K562 (cell line): ENCODE measurements at places on chromosomes 12 and 14.

DNA sequence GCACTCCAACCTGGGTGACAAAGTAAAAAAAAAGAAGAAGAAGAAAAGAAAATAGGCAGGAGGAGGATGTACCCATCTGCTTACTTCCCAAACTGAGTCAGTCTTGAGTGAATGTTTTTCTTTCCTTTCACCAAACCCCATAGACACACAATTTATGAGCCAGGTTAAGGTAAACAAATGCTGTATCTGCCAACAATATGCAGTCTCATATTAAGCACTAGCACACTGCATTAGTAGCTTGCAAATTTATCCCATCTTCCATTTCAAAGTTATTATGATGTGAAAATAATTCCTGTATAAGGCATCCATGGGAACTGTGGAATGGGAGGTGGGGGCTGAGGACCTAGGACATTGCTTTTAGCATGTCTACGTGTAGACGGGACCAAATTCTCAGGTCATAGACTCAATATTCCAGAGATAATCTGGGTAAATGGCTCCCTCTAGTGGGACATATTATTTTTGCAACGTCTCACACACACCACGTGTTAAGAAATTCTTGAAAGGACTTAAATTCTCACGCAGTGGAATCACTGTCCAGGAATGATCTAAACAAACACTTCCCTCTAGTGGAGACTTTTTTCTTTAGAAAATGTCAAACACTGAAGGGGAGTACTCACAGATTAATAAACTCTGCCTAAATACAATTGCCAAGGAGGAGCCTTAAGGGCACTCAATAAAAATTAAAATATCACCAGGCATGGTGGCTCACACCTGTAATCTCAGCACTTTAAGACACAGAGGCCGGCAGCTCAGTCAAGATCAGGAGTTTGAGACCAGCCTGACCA is 17.1 kb upstream of the OR10P1 start:
- peak; percentile 66 for DNase-seq

GRCh38 chr12:26750531-26751175 is 82.3 kb downstream of the ITPR2 start:
- DNase-seq, result no peak

DNA sequence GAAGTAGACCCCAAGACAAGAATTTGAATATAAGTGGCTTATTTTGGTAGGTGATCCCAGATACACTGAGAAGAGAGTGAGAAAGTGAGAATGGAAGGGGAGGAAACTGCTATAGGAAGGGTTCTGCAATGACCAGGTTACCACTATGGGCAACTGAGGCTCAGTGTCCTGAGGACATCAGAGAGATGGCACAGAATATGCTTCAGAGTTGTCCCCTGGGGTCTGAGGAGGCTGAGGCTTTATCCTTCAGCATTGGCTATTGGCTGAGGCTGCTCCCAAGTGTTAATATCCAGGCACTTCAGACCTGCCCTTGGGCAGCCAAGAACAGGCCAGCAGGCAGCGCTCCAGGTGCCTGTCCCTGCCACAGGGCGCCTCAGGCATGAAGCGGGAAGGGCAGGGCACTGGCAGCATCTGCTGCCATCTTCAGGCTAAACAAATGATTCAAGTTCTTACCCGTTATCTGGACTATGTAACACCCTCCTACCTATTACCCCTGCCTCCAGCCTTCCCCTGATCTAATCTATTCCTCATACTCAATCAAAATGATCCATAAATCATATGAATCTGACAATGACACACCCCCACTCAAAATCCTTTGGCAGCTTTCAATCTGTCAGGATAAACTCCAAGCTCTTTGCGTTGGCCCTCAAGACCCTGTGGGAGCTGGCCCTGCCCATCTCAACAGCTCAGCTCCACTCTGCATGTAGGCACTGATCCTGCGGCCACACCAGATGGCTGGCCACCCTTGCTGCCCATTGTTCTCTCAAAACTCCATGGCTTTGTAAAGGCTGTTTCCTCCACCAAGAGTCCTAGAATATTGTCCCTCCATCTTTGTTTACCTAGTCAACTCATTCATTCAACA is 42.4 kb downstream of the CKAP4 start:
- DNase-seq, result no peak

DNA sequence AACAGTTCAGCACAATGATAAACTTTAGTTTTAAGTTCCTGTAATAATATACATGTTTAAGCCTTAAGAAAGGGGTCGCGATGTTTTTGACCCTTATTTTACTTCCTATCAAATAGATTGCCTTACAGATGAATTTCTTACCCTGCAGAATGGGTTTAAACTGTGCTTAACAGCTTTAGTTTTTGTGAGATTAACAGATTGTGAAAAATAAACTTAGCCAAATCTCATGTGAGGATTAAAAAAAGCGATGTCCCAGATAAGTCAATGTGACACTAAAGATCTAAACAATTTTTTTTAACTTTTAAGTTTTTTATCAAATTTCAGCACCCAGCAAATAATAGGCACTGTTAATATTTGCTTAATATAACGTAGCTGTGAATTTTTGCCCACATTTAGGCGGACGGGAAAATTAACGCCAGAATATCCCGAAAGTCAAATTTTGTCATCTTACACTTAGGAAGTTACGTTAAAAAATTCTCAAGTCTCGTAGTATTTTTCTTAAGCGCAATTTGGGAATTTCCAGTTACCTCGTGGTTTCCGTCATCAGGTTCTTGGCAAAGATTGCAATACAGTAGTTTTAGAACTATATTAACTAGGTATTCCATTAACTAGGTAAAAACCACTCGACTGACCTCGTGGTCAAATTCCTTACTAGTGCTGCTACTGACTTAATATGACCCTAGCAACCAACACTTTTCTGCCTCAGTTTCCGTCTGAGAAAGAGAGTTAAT is 1.2 kb downstream of the HNRNPC start:
- DNase-seq, result no peak

- peak; percentile 79 for DNase-seq
Observed at GRCh38 chr14:70027785-70028428, 148.7 kb downstream of the SMOC1 start.

- no peak for DNase-seq
Observed at GRCh38 chr12:96140174-96140573, 54.0 kb upstream of the ELK3 start.

- no peak for DNase-seq
Observed at GRCh38 chr14:76015668-76016067, 30.1 kb downstream of the IFT43 start.
